ENCODE measurements at places on chromosomes 11 and 22.

DNA sequence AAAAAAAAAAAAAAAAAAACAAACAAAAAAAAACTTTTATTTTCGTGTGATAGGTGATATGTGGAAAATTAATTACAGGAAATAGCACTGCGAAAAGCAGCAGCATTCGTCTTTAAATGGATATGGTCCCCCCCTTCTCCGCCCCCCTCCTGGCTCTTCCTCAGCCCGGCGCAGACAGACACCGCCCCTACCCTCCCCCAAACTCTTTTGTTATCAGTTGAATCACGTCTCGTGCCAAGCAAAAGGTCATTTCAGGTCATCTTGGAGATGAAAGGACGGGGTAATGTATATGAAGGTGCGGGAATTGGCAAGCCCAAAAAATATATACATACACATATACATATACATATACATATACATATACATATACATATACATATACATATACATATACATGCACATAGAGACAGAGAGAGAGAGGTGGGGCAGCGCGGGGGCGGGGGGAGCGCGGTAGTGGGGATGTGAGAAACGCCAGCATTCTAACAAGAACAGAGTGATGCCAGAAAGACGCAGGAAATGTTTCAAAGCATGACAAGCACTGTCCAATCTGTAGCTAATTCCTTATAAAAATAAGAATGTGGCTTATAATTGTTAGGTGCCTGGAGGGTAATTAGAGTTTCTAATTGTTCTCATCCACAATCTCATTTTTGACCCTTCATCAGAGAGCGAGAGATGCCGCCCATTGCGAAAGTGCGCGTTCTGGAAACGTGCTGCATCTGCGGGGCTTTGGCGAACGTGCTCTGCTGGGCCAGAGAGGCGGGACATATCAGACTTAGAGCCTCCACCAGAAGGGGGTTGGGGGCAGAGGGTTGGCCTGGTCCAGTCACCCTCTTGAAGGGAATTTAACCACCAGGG, 214.5 kb upstream of the UBASH3B start:
- DNase-seq = no peak

DNA sequence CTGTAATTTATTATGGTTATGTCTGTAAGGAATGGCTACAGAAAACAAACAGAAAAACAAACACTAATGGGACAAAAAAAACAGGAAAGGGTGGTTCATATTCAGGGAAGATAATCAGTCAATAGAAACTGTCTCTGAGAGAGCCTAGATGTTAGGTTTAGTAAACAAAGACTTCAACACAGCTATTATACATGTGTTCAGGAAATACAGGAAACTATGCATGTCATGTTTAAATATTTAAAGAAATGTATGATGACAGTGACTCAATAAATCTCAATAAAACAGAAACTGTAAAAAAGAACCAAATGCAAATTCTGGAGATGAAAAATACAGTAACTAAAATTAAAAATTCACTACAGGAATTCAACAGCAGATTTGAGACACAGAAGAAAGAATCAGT, 76.0 kb downstream of the PACS1 start:
- no peak for DNase-seq

DNA sequence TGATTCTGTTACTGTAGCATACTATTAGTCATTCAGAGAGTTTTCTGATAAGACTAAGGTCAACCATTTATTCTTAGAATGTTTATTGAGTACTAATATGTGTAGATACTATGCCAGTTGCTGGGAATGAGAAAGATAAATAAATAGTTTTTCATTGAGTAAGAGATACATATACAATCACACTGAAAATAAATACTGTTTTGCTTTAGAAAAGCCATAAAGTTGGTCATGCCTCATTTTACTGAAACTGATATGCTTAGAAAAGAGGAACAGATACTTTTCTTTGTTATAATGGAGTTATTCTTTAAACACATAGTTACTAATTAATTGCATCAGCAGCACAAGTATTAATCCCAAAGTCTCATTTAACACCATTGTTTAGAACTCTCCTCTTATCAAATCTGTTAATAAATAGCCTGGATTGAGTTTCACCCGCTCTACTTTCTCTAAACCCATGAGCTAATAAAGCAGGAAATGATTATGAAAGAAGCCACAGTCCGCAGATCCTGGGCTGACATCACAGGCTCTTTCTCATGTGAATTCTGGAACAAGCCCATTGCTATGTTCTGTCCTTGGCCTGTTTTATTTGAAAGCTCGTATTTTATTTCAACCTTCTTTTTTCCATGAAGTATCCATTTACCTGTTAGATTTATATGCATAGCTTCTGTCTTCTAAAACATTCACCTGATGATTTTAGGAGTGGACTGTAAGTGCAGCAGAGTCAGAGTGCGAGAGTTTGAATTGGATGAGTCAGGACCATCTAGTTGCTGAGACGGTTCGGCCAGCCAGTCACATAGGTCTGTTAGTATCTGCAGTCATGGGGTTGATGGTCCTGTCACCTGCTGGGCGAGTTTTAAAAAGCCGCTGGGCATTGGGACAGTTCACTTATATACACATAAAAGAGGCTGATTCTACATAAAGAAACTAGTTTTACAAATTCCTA, 35.5 kb downstream of the PIWIL4 start:
- DNase-seq = peak; percentile 44

- DNase-seq = no peak
Measured at GRCh38 chr11:14567064-14567651, 47.0 kb upstream of the PSMA1 start.

DNA sequence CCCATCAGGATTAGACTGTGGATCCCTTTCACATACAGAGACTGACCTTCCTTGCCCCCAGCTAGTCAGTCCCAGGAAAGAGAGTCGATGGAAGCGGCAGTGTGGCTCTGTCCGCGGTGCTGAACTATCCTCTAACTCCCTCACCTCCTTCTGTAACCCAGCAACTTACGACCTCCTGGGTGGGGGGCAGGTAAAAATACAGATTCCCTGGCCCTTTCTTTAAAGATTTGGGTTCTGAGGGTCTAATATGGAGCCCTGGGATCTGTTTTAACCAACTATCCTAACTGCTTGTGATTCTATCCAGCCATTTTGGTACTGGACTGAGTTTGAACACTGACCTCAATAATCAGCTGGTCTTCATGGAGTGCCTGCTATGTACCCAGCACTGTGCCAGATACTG, 23.2 kb downstream of the MFNG start:
- no peak for DNase-seq

DNA sequence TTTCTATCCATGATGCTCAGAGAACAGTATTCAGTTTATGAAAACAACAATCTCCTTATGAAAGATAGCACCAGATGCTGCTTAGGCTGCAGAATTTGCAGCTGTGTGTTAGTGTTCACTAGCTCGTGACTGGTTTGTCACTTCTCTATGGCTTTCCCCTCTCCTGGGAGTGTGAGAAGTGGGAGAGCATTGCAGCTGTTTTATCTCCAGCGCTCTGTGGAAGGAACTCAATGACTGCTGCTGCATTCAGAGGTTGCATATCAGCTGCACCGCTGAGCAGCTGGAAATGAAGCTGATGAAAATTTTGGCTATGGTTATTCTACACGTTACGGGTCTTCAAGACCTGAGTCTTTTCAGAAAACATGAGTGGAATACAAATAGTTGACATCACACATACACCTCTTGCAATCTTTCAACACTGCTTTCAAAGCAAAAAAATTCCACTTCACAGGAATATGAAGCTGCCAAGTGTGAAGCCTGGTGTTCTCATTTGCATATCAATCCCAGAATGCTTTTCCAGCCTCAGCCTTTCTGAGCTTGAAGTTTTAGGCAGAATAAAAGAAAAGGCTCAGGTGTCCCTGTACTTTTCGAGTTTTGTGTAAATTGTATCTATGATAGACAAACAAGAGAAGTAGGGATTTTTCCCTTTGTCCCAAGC, 149.3 kb upstream of the DDI1 start:
- DNase-seq = no peak

- DNase-seq = no peak
Measured at GRCh38 chr11:33366918-33367317, 109.7 kb downstream of the HIPK3 start.

DNA sequence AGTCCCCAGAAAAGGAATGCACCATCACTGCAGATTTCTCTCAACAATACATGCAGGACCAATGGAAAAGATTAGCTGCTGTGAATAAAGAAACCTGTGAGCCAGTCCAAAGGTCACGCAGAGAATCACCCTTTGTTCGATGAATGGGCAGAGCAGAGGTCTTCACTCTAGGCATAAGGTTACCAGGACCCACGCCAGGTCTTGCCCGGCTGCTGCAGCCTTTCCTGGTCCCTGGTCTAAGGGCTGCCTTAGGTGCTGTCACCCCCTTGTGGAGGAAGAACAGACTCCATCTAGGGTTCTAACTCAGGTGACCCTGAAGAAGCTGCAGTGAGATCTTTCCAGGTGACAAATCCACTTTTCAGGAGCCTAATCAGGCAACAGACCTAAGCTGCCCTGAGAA, 29.0 kb upstream of the NAP1L4 start:
- no peak for DNase-seq

DNA sequence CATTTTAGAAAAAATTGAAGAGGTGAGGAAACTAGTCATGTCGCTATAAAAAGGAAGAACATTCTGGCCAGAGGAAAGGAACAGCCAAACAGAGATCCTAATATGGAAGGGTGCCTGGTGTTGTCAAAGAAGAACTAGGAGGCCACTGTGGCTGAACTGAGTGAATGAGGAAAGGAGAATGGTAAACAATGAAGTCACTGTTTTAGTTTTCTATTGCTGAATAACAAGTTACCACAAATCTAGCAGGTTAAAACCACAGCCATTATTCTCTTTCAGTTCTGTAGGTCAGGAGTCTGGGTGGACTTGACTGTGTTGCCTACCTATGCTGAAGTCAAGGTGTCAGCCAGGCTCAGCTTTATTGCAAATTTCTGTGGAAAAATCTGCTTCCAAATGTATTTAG, 549.3 kb upstream of the CCDC90B start:
- no peak for DNase-seq

- DNase-seq = no peak
Measured at GRCh38 chr11:96339706-96340554, 3.1 kb downstream of the MAML2 start.

DNA sequence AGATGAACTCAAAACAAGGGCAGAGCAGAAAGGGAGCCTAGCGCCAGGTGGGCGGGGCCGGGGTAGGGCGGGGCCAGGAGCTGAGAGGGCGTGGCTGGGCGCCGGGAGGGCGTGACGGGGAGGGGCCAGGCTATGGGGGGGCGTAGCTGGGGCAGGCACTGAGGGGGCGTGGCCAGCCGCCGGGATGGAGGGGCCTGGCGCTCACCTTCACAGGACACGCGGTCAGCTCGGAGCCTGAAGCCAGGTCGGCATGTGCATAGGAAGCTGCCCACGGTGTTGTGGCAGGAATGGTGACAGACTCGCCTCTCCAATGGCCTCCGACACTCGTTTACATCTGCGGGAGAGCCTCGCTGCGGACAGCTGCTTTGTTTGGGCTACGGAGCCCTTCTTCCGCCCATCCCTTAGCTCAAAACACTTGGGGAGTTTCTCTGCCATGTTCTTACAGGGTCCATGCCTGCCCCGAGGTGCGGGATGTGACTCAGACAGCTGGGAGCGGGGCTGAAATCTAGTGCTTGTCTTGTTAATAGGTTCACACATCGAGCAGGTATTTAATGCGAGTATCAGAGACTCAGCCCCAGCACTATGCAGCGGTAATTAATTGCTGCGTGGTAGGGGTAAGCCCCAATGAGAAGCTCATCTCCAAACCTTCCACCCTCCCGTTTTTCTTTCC, 13.4 kb downstream of the VWCE start:
- DNase-seq = no peak

DNA sequence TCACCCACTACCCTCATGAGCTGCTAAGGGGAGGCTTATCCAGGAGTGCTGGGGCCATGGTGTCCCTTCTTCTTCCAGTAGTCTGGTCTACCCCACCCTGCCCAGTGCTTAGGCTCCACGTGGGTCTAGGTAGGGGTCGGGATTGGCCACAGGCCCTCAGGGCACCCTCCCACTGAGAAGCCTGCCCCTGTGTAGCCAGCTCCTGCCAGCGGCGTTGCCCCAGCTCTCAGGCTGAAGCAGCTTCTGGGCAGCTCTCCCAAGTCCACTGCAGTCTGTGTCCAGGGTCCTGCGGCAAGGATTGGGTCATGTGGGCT, 24.0 kb upstream of the RIC3 start:
- DNase-seq = no peak

DNA sequence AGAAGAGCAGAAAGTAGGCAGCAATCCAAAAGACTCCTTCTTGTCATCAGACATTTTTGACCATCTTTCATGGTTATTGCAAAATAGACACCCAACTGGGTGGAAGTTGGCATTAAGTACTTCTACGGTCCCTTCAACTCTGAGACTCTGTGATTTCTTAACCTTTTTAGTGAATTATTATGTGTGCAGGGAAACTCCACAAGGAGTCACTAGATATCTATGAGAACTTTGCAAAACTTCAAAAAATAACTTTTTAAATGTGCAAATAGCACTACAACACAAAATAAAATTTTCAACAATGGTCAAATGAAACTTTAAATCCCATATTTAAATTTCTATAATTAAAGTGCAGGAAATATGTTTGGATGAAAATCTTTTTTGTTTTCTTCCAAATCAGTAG, 88.7 kb downstream of the SLC17A6 start:
- DNase-seq = no peak

GRCh38 chr11:60719391-60719790, 5.1 kb upstream of the MS4A18 start:
- DNase-seq = no peak

DNA sequence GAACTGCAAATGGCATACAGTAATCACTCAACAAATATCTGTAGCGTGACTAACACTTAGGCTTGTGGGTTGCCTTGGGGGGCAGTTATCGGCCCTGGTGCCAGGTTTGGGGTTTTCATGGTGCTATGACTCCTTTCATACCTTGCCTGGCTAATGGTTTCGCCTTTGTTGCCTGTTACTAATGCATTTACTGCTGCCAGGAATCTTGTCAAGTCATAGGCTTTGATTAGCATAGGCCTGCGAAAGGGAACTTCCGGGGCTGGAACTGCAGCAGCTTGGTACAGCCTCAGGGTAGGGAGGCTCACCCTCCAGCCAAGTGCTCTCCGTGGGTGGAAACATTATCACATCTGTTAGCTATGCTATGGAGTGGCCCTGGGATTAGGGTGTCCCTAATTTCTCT, 13.2 kb downstream of the SLC25A18 start:
- no peak for DNase-seq

- peak; percentile 78 for DNase-seq
Measured at GRCh38 chr22:50190182-50190940, 4.6 kb downstream of the TRABD start.

All from GM12864 (cell line).